ENCODE measurements at places on chromosomes 13 and 19. TPM values are rescaled to one million over a fixed set of nuclear protein-coding genes. Genes with fewer than 3 reads are reported as not detected.

Gene C1QTNF9B
- not detected for total RNA-seq

Gene KCNJ14
- total RNA-seq, result 2.2 TPM

Gene CGB7
- total RNA-seq, result not detected

Gene SPACA4
- not detected for total RNA-seq

Gene SHC2
- total RNA-seq, result not detected

Gene ZNF493
- 12.6 TPM for total RNA-seq

Gene LILRB3
- total RNA-seq, result 0.78 TPM

Gene SLC5A5
- total RNA-seq, result 1.1 TPM

Gene TSKS
- total RNA-seq, result 2.0 TPM

Gene TEKTIP1
- 1.4 TPM for total RNA-seq

Gene ZNF177
- 0.18 TPM for total RNA-seq

Gene FAM124A
- total RNA-seq, result 0.67 TPM

Gene MTUS2
- not detected for total RNA-seq
